ENCODE measurements at places on chromosomes 13 and 19.

DNA sequence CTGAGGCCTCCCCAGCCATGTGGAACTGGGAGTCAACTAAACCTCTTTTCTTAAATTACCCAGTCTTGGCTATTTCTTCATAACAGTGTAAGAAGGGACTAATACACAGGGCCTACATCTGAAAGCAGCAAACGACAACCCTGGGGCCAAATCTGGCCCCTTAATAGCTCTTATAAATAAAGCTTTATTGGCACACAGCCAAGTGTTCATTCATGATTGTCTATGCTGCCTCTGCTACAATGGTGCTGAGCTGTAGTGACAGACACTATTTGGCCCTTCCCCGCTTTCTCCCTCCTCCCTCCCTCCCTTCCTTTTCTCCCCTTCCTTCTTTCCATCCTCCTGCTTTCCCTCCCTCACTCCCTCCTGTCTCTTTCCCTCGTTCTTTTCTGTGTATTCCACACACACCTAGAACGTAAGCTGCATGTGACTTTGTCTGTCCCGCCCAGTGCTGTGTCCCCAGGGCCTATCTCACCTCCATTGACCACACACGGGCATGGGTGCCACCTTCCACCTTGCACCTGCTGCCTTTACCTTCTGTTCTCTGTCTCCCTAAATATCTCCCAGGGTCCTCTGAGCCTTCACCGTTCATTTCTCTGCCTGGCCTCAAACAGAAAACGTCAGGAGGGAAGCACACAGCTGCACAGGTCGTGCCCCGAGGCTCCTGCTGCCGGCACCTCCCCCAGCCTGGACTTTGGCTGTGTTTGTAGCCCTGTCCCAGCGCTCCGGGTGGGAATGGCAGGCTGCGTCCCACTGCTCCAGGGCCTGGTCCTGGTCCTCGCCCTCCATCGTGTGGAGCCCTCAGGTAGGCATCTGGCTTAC, at the start of gene PROZ:
Gene PROZ (plus strand): TSS at position 720 of the 819 bp plus-strand sequence. CDS start 13 bp downstream, at position 733.
- no peak for DNase-seq

DNA sequence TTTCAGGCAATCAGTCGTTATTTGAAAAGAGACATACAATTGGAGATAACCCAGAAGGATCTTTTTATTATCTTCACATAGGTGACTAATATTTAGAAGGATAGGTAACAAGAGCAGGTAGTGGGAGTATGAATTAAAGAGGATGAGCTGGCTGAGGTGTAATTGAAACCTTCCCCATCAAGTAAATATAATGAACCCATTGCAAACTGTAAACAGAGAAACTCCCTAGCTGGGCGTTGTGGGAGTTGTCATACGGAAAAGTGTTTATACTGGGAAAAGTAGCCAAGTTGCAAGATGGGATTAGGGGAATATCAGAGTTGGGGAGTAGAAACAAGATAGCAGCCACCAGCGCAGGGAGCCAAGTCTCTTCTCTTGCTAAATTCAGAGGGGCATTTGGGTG, 448.4 kb downstream of the COG6 start:
- no peak for DNase-seq

- DNase-seq: no peak
Observed at GRCh38 chr19:12047868-12048267, 4.9 kb downstream of the ZNF878 start.

DNA sequence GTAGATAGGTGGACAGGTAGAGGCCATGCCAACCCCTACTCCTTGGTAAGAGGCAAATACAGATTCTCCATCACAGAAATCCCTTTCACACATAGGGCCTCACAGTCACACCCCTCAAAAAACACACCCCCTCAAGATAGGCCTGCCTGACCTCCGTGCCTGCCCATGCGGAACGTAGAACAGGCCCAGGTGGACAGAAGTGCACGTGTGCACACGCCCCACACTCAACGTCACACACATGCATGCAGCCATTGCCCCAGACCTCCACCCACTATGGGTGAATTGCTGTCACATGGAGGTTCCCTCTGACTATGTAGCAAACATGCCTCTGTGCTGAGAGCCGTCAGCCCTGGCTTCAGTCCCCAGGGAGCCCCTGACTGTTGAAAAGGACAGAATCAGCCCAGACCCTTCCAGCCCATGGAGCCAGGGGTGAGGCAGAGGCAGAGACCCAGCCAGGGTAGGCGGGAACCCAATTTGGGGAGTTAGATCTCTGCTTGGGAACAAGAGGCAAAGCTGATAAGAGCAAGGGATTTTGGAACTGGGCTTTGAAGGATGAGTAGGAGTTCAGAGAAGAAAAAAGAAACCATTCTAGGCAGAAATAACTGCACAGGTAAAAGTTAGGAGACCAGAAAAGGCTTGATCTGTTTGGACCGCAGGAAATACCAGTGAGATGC, 3.1 kb downstream of the ANKRD24 start:
- DNase-seq: no peak

- DNase-seq: no peak
Observed at GRCh38 chr13:73820285-73820684, 313.9 kb downstream of the KLF12 start.

DNA sequence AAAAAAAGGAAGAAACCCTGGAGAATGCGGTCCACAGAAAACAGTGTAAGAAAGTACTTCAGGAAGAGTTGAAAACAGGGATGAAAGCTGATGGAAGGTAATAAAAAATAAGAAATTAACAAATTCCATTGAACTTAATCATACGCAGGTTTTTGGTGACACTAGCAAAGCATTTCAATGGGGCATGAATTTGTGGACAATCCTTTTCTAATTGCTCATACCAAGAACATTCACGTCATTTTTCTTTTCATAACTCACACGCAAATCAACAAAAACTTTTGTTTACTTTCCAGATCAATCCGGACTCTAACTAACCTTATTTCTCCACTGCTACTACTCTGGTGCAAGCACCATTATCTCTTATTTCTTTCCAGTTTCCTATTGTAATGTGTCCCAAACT, 1195.0 kb downstream of the SLITRK5 start:
- no peak for DNase-seq
